ENCODE measurements at places on chromosomes 11 and 22. TPM values are rescaled to one million over a fixed set of nuclear protein-coding genes. Genes with fewer than 3 reads are reported as not detected.

PRG3 gene
- not detected for total RNA-seq

GRCh38 chr11:65454696-65455456 lies 32.3 kb downstream of the NEAT1 start:
- peak; percentile 91 for DNase-seq

GRCh38 chr11:35099278-35100012 lies 39.5 kb upstream of the CD44 start:
- no peak for DNase-seq

PHF5A gene
- total RNA-seq = 42.2 TPM

DNA sequence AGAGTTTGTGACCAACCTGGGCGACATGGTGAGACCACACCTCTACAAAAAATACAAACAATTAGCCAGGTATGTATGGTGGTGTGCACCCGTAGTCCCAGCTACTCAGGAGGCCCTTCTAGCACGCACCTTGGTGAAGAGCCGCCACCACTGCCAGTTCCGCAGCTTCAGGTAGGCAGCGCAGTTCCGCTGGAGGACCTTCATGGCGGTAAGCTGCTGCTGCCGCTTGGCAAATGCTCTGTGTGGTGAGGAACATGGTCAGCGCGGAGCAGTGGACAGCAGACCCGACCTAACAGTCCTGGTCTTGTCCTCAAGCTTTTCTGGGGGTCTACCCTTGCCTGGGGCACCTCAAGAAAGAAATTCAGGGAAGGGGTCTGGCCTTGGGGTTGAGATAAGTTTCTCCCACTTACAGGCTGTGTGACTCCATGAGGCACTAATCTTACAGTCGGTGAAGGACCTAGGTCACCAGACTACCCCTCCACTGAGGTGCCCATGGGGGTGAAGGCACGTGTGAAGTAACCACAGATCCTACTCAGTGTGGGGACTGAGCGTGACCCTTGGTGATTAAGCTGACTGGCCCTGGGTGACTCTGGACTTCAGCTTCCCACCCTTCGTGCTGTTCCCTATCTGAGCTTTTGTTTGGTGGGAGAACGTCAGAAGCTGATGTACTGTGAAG lies 49.6 kb downstream of the APOL1 start:
- no peak for DNase-seq

DNA sequence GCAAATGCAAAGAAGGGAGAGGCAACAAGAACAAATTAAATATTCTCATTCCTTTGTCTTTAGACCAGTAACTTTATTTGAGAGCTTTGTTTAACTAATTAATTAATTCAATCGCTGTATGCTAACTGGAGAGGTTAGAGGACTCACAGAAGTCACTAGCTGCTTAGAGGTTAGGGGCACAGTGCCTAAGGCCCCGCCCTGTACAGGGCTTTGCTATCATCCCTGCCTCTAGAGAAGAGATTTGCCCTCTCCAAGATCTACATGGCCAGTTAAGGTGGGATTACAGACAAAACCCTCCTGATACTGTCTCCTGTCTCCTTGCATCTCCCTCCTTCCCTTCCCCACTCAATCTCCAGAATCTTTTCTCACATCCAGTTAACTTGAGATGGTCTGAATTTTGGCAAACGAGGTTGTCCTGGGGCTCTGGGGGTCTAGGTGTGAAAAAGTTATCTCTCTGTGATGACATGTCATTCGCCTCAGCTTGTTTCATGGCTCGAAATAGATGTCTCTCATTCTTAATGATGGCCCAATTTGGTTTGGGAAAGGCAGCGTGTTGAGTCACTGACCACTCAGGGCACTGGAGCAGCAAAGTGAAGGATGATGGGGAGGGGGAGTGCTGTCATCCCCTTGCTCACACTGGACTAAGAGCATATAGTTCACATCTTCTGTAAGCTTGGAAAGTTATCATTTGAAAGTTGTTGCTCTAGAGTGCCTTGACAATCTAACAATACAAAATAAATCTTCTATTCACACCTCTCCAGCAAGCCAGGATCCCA lies 190.9 kb downstream of the KIRREL3 start:
- DNase-seq = no peak

DNA sequence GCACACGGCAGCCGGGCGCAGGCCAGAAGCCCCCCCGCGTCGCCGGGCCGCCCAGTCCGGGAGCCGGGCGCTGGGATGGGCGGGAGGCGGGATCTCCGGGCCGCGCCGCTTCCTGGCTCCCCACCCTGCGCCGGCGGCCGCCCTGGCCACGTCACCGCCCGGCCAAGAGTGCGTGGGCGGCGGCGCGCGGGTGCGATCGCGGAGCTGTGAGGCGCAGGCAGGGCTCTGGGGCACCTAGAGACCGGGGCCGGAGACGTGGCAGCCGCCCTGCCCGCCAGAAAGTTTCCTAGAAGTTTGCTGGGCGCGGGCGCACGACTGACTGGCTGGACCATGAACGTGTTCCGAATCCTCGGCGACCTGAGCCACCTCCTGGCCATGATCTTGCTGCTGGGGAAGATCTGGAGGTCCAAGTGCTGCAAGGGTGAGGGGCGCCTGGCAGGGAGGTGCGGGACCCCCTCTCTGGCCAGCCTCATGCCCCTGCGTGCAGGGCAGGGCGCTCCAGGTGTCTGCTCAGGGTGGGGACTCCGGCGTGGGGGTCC lies at the start of gene KDELR3:
TSS of gene KDELR3 (plus strand) at position 193 of the 539 bp plus-strand sequence. CDS start at position 331, 138 bp downstream.
- DNase-seq = peak; percentile 64

GRCh38 chr11:102345904-102346303 lies 1.1 kb upstream of the BIRC2 start:
- DNase-seq = no peak

- DNase-seq = no peak
Measured at GRCh38 chr22:20550851-20551744, 43.7 kb downstream of the MED15 start.
